ENCODE measurements at places on chromosomes 7 and 10. TPM values are rescaled to one million over a fixed set of nuclear protein-coding genes. Genes with fewer than 3 reads are reported as not detected.

PNPLA8 gene
- 10.3 TPM for polyA plus RNA-seq

SPDYE6 gene
- not detected for polyA plus RNA-seq

VAX1 gene
- polyA plus RNA-seq, result not detected

CNOT4 gene
- 10.9 TPM for polyA plus RNA-seq

FGFR2 gene
- polyA plus RNA-seq, result 21.9 TPM

RPEL1 gene
- 0.12 TPM for polyA plus RNA-seq

GTF2IRD1 gene
- polyA plus RNA-seq, result 10.4 TPM

NDUFA5 gene
- polyA plus RNA-seq, result 9.7 TPM

NKX2-3 gene
- not detected for polyA plus RNA-seq

C7orf57 gene
- 1.1 TPM for polyA plus RNA-seq

IDI2 gene
- polyA plus RNA-seq, result not detected

MUC3A gene
- 0.51 TPM for polyA plus RNA-seq

SFTPA2 gene
- polyA plus RNA-seq, result not detected

GPR15LG gene
- polyA plus RNA-seq, result not detected

TCAF2 gene
- polyA plus RNA-seq, result 2.6 TPM

CACNA2D1 gene
- 0.85 TPM for polyA plus RNA-seq

VWDE gene
- polyA plus RNA-seq, result 1.5 TPM

FAM131B gene
- polyA plus RNA-seq, result 0.58 TPM

TMEM229A gene
- polyA plus RNA-seq, result not detected

SEMA3C gene
- 140 TPM for polyA plus RNA-seq

ZNF107 gene
- polyA plus RNA-seq, result 2.0 TPM

AKR1D1 gene
- not detected for polyA plus RNA-seq

SPDYE8 gene
- polyA plus RNA-seq, result not detected

ADARB2 gene
- polyA plus RNA-seq, result not detected

IGFBP3 gene
- 7.6 TPM for polyA plus RNA-seq

AGR2 gene
- polyA plus RNA-seq, result 8.7 TPM

ELFN1 gene
- polyA plus RNA-seq, result 0.02 TPM

GJD4 gene
- not detected for polyA plus RNA-seq

KEL gene
- polyA plus RNA-seq, result 0.14 TPM

RNF133 gene
- not detected for polyA plus RNA-seq

TSPAN12 gene
- polyA plus RNA-seq, result 0.15 TPM

CYP3A7 gene
- 0.02 TPM for polyA plus RNA-seq

ANLN gene
- polyA plus RNA-seq, result 103 TPM

SCIN gene
- not detected for polyA plus RNA-seq

ADRB1 gene
- 0.03 TPM for polyA plus RNA-seq

CD36 gene
- polyA plus RNA-seq, result 0.10 TPM

PRSS1 gene
- polyA plus RNA-seq, result not detected

EPHB6 gene
- polyA plus RNA-seq, result 0.95 TPM

HABP2 gene
- polyA plus RNA-seq, result not detected

LIPK gene
- polyA plus RNA-seq, result 0.31 TPM

DHX32 gene
- polyA plus RNA-seq, result 31.8 TPM

MYOF gene
- polyA plus RNA-seq, result 117 TPM

POLR1F gene
- 14.8 TPM for polyA plus RNA-seq

CALHM3 gene
- not detected for polyA plus RNA-seq

SLC35G1 gene
- polyA plus RNA-seq, result 3.9 TPM

SLC13A1 gene
- polyA plus RNA-seq, result not detected

AOAH gene
- 0.05 TPM for polyA plus RNA-seq

NXPH1 gene
- polyA plus RNA-seq, result not detected
